ENCODE measurements at places on chromosomes 16 and 17.
A peak's percentile ranks its signal among the peaks of the same experiment; 100 is the strongest.

DNA sequence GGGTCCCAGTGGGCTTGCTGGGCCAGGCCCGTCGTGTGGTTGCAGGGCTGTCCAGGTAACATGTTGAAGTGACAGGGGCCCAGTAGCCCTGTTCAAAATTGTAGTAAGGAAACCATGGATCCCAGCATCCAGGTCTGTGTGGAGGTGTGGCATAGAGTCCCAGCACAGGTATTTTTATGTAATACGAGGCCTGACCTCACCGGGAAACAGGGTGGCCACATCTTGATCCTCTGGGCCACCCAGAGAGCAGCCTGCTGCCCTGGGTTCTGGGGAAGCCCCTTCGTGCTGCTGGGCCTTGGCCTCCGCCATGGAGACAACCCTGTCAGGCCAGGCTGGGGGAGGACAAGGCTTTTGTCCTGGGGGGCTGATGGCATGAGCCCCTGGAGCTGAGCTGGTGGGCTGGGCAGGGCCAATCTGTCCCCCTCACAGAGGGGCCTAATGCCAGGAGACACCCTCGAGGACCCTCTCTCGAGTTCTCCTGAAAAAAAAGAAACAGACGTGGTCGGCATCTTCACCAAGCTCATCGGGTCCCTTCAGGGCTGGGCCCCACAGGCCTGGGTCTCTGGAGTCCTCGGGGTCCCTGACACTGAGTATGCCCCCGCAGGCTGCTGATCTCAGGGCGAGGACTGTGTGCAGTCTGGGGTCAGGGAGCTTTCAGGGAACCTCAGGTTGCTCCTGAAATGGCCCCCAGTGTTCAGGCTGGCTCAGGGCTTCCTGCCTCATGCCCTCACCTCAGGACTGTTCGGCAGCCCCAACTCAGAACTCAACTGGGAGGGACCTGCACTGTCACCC lies 47.8 kb downstream of the TNFRSF13B start:
- DNase-seq, result peak; percentile 6

GRCh38 chr16:89907055-89907814 lies 11.4 kb upstream of the MC1R start:
- no peak for DNase-seq

- no peak for DNase-seq
These were observed 670 bp upstream of the ZNF652 start for GRCh38 chr17:49362723-49363117.

GRCh38 chr16:57479976-57480753 lies 6.1 kb downstream of the DOK4 start:
- no peak for DNase-seq

DNA sequence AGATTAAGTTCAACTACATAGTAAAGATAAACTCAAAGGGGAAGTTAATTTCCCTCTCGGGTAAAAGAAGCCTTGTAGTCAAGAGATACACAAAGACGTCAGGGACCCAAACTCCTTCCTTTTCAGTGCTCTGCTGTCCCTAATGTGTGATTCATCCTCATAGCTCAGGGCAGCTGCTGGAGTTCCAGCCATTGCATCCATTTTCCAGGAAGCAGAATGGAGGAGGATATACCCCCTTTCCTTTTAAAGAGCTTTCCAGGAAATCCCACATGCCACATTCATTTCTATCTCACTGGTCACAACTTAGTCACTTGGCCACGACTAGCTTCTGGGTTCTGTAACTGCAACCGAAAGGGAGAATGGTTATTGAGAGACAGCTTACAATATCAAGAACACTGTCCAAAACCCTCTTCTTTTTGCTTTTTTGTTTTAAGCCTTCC lies 95.3 kb downstream of the SOCS1 start:
- peak; percentile 55 for DNase-seq

DNA sequence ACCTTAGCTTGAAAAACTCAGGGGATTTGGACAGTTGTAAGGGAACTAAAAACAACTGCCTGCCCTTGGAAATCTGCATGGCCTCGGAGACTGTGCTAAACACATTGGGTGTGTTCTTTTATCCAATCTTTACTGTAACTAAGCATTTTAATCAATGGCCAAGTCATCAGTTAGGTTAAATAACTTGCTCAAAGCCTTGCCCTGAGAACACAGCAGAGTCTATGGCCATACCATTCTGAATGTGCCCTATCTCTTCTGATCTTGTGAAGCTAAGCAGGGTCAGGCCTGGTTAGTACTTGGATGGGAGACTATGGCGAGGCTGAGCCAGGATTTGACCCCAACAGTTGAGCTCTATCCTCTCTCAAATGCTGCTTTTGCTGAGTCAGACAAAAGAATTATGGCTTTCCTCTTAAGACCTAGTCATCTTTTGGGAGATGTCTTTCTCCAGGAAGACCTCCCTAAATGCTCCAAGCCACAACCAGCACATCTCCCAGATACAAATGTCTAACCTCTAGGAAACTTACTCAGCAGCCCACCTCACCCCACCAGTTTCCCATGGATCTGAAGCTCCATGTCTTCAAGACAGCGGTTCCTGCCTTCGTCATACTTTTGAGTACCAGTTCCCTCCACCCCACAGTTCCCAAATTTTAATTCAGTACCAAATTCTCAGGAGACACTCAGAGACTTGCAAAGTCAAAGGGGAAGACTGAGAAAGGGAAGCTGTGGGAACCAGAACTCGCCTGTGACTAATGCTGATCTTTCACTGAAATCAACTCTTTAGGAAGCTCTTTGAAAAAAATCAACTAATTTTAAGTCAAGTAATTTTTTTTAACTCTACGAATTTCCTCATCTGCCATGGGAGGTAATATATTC lies 336.1 kb downstream of the MAF start:
- peak; percentile 28 for DNase-seq

DNA sequence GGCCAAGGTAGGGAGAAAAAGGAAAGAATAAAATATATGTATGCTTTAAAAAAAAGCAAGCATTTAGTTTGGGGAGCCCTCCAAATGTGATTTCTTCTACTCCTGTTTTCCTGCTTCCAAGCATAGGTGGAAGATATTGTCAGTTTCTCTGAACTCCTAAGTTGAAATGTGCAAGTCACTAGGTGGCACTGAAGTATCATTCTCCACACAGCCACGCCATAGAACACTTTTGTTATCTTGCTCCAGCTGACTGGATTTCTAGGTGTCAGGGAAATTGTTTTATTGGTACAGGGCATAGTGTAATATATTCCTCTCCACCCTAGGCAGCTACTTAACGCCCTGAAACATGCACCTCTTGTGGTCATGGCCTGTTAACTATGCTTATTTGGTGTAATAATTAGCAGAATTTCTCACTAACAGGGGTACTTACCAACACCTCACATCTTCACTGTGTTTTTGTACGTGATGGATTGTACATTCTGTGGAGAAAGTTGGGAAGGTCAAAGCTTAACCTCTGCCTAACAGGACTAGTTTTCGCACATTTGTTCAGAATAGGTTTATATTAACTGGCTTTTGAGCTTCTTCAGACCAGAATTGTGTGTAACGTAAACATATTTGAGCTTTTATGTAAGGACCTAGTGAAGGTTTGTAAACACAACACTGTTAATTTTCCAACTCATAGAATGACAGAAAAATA lies 69.3 kb downstream of the FTO start:
- DNase-seq, result no peak

DNA sequence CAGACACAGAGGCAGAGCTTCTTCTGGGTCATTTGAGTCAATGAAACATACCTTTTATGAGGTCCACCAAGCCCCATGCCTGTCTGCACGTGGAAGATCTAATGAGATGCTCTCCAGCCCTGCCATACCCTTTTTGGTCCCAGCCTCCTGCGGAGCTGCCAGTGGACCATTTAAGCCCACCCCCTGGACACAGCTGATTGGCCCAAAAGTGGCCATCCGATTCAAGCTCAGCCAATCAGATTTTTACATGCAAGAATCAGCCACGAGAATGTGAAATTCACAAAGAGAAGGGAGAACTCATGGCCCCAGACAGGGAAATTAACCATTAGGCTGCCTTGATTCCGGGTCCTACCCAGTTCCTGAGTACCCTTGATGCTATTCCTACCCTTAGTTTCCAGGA lies 231.0 kb upstream of the EEF2KMT start:
- DNase-seq, result no peak

GRCh38 chr17:28643983-28644786 lies 773 bp downstream of the BLTP2 start:
- peak; percentile 53 for DNase-seq

- DNase-seq, result no peak
These were observed 116.5 kb downstream of the ZNF423 start for GRCh38 chr16:49739381-49739780.

DNA sequence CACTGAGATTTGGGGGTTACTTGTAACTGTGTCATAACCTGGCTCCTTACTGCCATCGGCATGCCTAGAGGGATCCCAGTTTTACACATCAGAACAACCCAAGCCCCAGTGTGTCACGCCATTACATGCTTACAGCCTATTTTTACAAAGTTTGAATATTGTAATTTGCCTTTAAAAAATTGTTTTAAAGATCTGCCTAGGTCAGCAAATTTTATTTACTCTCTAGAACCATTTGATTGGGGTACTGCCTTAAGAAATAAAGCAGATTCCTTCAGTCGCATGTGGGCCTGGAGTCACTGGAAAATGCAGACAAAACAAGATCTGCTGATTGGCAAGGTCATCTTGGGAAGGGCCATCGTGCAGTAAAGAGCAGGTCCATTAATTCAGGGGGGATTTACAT lies 566.9 kb downstream of the WWOX start:
- DNase-seq, result no peak

DNA sequence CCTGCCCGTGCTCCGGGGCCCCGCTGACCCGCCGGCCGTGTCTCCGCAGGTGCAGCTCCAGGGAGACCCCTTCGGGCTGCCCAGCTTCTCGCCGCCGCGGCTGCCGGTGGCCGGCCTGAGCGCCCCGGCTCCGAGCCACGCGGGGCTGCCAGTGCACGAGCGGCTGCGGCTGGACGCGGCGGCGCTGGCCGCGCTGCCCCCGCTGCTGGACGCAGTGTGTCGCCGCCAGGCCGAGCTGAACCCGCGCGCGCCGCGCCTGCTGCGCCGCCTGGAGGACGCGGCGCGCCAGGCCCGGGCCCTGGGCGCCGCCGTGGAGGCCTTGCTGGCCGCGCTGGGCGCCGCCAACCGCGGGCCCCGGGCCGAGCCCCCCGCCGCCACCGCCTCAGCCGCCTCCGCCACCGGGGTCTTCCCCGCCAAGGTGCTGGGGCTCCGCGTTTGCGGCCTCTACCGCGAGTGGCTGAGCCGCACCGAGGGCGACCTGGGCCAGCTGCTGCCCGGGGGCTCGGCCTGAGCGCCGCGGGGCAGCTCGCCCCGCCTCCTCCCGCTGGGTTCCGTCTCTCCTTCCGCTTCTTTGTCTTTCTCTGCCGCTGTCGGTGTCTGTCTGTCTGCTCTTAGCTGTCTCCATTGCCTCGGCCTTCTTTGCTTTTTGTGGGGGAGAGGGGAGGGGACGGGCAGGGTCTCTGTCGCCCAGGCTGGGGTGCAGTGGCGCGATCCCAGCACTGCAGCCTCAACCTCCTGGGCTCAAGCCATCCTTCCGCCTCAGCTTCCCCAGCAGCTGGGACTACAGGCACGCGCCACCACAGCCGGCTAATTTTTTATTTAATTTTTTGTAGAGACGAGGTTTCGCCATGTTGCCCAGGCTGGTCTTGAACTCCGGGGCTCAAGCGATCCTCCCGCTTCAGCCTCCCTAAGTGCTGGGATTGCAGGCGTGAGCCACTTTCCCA lies 5.9 kb downstream of the CTF1 start:
- DNase-seq, result peak; percentile 69

- DNase-seq, result no peak
These were observed 678 bp downstream of the MGAT5B start for GRCh38 chr17:76868669-76869495.

GRCh38 chr16:80652441-80652840 lies 111.6 kb downstream of the DYNLRB2 start:
- DNase-seq, result no peak

DNA sequence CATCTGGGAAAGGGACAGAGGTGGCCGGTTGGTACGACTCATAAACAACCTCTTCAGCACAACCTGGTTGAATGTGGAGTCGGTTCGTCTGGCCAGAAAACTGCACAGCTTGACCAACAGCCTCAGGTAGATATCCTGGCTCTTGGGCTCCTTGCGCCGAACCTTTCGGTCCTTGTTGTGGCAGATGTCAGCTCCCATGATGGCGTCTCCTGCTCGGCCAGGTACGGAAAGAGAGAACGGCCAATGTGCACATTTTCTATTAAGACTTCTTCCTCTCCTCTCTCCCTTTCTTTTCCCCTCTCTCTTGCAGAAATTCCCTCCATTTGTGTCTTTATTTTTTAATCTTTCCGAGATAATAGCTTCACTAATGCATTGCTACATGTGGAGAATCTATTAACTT lies 41.8 kb upstream of the CNTNAP4 start:
- no peak for DNase-seq

DNA sequence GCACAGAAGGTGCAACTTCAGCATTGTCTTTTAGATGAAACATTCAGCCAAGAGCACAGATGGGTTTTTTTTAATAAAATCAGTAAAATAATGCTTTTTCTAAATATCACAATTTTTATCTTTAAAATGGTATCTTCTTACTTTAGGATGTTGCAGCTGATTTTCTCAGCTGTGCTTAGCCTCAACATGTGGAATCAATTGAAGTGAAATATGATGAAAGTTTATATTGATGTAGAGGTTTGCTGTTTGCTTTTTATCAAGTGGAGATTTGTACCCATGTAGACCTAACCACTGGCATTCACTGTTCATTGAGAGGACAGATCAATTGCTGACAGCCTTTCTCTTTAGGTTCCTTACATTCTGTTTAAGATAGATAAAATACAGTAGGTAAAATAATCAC lies 107.8 kb downstream of the CYB561 start:
- no peak for DNase-seq

DNA sequence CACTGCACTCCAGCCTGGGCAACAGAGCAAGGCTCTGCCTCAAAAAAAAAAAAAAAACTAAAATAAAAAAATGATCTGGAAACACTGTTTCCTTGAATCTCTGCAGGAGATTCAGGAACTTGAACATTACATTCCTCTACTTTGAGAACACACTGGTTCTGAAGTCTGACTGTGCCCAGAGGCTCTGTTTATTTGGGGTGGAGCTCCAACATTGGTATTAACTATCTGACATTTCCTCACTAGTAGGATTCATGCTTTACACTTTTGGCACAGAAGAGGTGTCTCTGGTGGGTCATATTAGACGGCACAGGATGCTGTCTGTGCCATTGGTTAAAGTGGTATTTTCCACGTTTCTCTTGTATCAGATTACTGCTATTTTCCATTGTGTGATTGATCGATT lies 10.4 kb downstream of the SULT1A2 start:
- DNase-seq, result no peak

Measured in activated CD4-positive, alpha-beta memory T cell treated with anti-CD3 and anti-CD28 coated beads for 36 hours (primary cell).